Esophagus muscularis mucosa (tissue), 4 donors: ENCODE measurements at places on chromosomes 12 and 14. TPM values are rescaled to one million over a fixed set of nuclear protein-coding genes. Genes with fewer than 3 reads are reported as not detected.

ANO4 gene
- total RNA-seq: 0.06 TPM

C12orf54 gene
- total RNA-seq: not detected

FAM186B gene
- under 0.01 TPM for total RNA-seq

ZFP36L1 gene
- total RNA-seq: 261 TPM

RAD52 gene
- total RNA-seq: 18.8 TPM

NEUROD4 gene
- total RNA-seq: not detected

FKBP4 gene
- total RNA-seq: 28.7 TPM

OXA1L gene
- 74.9 TPM for total RNA-seq

UNG gene
- 14.6 TPM for total RNA-seq

TMEM30B gene
- total RNA-seq: 2.2 TPM

PDZRN4 gene
- total RNA-seq: 54.0 TPM

GUCY2C gene
- not detected for total RNA-seq

VASH1 gene
- total RNA-seq: 5.6 TPM

KERA gene
- not detected for total RNA-seq

PITPNM2 gene
- total RNA-seq: 10.4 TPM

ABCC9 gene
- 45.5 TPM for total RNA-seq

APOF gene
- not detected for total RNA-seq

RAB5B gene
- 189 TPM for total RNA-seq

SYNJ2BP gene
- 30.2 TPM for total RNA-seq

ACSS3 gene
- 12.1 TPM for total RNA-seq

WDR20 gene
- total RNA-seq: 25.0 TPM

INTS13 gene
- 14.2 TPM for total RNA-seq

CLEC1B gene
- total RNA-seq: not detected

MGP gene
- total RNA-seq: 604 TPM

SERPINA10 gene
- total RNA-seq: not detected

LRP1-AS gene
- not detected for total RNA-seq

WSB2 gene
- total RNA-seq: 68.5 TPM

TEX52 gene
- not detected for total RNA-seq

ZC3H10 gene
- total RNA-seq: 7.9 TPM

CMKLR1 gene
- total RNA-seq: 10.2 TPM

ZNF10 gene
- 15.4 TPM for total RNA-seq

TARBP2 gene
- 13.0 TPM for total RNA-seq

RD3L gene
- total RNA-seq: not detected

GOLGA5 gene
- total RNA-seq: 35.3 TPM

RIPK3 gene
- total RNA-seq: 5.8 TPM

SLC35F4 gene
- total RNA-seq: not detected

STAC3 gene
- total RNA-seq: 0.42 TPM

OR4K1 gene
- total RNA-seq: not detected

TAS2R42 gene
- total RNA-seq: not detected

GALNT8 gene
- total RNA-seq: 1.7 TPM

CIROP gene
- total RNA-seq: not detected

MON2 gene
- total RNA-seq: 30.0 TPM

TAS2R7 gene
- not detected for total RNA-seq

PARP11 gene
- total RNA-seq: 6.4 TPM

BCL11B gene
- 0.34 TPM for total RNA-seq

ZNF268 gene
- total RNA-seq: 37.2 TPM

GZMH gene
- total RNA-seq: 0.50 TPM

SH2B3 gene
- 48.6 TPM for total RNA-seq

C12orf75 gene
- total RNA-seq: 0.83 TPM

EIF2S3B gene
- 0.17 TPM for total RNA-seq

CDCA3 gene
- total RNA-seq: 1.2 TPM
